NCI-H2171 treated with DMSO at 0.1 percent for 48 hours (cell line): ENCODE measurements at places on chromosomes 2 and 18.
A peak's percentile ranks its signal among the peaks of the same experiment; 100 is the strongest.

GRCh38 chr2:227908266-227909054 lies 37.0 kb downstream of the DAW1 start:
- DNase-seq: no peak

DNA sequence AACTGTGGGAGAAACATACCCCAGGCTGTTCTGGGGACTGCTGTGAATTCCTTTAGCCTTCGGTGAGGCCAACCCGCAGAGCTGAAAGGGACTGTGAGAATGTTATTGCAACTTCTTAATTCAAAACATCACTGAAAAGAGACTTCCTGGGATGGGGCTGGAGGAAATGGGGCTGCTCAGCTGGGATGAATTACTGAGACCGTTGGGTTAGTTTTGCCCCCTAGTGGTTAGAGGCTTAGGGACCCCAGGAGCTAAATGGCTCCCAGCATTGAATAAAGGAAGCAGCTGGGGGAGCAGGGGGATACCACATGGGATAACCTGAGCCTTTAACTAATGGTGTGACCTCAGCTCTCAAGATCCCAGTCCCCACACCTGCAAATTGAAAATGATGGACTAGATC lies 941.1 kb upstream of the FANCL start:
- peak; percentile 37 for DNase-seq

DNA sequence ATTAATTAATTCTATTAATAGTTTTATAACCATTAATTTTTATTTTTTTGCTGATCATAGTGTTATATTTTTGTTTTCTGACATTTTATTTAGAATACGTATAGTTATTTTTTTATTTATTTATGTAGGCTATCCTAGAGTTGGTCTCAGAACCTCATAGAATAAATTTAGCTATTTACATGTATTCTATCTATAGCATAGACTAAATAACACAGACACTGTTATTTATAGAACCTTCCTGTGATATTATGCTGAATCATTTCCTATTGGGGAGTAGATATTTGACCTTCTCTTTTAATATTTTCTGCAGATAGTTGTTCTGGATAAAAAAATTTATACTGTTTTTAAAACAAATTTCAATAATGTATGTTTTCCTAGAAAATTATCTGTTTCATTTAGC lies 20.2 kb downstream of the ARHGEF33 start:
- no peak for DNase-seq

- peak; percentile 70 for DNase-seq
Observed at GRCh38 chr2:60581433-60582282, 28.2 kb upstream of the BCL11A start.

DNA sequence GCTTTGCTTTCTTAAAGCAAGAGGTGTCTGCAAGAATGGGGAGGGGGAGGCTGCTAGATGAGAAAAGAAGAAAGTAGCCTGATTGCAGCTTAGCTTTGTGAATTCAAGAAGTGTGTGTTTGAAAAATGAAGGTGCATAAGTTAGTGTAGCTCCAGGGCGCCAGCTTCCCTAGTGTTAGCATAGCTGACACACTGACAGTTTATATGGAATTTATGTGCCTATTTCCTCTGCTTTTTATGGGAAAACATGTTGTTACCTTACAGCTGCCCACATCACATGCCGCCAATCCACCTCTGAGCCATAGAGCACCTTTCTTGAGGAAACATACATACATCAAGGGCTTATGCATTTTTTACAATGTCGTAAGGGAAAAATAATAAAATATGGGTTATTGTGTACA lies 536.4 kb upstream of the PIK3C3 start:
- DNase-seq: no peak

- DNase-seq: no peak
Observed at GRCh38 chr18:55625901-55626300, 37.9 kb upstream of the TCF4 start.

DNA sequence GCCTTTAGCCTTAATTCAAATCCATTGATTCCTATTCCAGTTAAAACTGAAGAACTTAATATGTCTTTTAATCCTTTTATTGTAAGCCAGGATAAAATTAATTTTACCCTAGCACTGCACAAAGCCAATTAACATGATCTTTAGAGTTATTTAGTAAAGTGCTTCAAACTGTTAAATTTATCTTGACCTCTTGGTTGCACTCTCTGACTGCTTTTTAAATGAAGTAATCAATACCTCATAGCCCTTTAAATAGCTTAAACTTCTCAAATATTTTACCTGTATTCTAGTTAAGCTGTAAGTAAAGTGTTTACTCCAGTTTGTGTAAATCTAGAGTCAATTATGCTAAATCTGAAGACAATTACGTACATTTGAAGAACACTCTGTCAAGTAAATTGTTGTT lies 221.0 kb downstream of the WDR7 start:
- DNase-seq: no peak

DNA sequence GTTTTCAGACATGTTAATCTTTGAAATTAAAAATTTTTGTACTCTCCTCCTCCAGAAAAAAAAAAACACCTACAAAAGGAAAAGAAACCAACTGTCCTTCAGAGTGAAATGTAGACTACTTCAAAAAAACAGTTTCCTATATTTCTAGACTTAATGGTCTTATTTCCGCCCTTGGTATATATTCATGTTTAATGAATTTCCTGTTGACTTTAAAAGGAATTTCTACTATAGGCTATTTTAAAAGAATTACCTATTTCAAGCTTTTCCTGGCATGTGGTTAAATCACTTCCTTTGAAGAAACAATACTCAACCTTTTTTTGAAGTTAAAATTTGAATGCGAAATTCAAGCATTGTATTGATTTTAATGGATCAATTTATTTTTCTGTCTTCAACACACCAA lies 29.2 kb downstream of the GULP1 start:
- no peak for DNase-seq

GRCh38 chr18:13455960-13456481 lies 237.5 kb downstream of the LDLRAD4 start:
- DNase-seq: peak; percentile 34

- DNase-seq: peak; percentile 61
Observed at GRCh38 chr2:75466708-75467311, 93.9 kb downstream of the EVA1A start.

DNA sequence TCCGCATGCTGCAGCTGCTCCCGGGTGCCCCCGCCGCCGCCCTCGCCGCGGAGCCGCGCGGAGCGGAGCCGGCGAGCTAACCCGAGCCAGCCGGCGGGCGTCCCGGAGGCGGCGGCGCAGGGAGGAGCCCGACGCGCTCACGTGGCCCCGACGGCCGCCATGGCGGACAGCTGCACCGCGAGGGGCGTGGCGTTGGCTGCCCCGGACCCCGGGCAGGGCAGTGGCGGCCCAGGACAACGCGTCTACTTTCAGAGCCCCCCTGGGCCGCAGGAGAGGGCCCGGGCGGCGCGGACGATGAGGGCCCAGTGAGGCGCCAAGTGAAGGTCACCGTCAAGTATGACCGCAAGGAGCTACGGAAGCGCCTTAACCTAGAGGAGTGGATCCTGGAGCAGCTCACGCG lies 30.0 kb upstream of the CCNYL1 start:
- no peak for DNase-seq

DNA sequence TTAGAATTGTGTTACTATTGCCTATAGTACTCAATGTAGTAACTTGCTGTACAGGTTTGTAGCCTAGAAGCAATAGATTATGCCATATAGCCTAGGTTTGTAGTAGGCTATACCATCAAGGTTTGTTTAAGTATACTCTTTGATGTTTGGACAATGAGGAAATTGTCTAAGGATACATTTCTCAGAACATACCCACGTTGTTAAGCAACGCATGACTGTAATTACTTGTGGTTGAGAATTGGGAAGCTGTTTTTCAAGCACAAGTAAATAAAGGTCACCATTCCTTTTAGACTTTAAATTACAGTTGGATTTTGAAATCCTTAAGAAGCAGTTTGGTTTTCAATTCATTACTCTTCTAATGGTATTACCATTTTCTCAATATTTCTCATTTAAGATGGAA lies 89.8 kb upstream of the KCNH7 start:
- DNase-seq: no peak

DNA sequence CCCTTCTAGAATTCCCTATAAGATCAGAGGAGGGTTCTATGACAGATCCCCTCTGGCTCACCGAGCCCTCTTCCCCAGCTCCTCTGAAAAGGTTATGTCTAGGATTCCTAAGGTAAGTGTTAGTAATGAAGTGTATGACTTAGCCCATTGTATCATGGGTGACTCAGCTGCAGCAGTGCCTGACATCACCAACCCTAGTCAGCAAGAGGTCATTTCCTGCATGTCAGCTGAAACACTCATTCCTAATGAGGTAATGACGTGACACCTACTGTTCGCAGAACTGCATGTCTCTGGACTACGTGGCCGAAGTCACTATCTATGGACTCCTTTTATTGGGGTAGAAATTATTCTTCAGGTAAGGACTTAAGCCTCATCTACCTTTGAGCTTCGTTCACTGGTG lies 196.1 kb upstream of the MYT1L start:
- DNase-seq: no peak

DNA sequence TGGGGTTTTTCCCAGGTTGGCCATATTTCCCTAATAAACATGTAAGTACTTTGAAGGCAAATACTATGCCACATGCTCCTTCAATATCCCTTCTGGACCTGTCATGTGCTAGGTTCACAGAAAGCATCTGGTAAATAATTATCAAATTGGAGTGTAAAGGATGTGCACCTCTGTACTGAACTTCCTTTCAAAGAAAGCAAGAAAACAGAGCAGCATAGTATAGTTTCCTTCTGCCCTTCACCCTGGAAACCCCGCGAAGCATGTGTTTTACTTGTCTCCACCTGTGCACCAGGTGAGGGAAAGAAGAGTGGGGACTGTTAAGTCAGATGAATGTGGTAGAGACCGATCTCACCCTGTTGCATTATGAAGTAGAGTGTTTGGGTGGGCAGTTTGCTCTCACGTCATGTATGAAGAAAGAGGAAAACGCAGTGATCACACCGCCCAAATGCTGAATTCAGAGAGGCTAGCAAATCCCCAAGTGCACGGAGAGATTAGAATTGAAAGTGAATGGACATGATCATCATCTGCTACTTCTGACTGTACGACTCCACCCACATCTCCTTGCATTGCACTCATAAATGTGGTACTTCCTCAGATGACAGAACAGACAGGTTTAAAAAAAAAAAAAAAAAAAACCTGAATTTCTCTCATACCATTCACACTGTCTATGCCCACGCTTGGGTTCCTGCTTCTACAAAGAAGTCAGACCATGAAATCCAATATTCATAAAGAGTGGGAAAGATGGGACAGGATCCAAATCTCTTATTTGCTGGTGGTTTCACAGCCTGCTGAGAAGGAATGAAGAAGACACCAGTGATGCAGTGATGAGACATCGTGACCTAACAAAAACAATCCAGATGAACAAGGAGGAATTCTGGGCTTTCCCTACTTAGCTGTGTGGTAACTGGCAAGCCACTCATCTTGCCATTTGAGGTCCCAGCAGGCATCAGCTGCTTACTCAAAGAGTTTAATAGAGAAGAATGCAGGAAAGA lies 448.6 kb downstream of the BCL11A start:
- DNase-seq: no peak

DNA sequence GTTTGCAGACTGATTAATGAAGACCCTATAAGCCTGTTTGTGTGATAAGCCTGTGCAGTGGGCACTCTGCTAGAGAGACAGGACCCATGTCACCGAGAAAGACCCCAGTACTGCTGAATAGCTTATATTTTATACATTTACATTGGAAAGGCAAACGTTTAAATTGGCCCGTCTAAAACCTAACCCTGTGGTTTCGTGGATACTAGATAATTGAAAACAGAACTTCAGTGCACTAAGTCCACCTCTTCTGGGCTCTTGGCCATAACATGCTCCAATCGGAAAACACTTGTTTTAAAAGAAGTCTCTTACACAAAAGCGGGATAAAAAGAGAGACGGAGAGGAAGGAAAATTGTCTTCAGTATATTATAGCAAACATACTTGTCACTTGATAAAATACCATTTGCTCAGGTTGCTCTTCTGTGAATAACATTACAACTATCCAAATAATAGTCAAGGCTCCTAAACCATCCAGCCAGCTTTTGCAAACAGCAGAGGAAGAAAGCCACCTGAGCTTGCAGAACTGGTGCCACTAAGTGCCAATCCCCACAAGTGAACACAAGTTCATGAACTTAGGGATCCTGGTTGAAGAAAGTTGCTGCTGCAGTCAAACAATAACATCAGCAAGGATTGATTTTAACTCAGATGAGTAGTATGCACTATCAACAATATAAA lies 218.4 kb upstream of the FN1 start:
- no peak for DNase-seq

GRCh38 chr18:7748251-7749007 lies 181.3 kb downstream of the PTPRM start:
- no peak for DNase-seq

DNA sequence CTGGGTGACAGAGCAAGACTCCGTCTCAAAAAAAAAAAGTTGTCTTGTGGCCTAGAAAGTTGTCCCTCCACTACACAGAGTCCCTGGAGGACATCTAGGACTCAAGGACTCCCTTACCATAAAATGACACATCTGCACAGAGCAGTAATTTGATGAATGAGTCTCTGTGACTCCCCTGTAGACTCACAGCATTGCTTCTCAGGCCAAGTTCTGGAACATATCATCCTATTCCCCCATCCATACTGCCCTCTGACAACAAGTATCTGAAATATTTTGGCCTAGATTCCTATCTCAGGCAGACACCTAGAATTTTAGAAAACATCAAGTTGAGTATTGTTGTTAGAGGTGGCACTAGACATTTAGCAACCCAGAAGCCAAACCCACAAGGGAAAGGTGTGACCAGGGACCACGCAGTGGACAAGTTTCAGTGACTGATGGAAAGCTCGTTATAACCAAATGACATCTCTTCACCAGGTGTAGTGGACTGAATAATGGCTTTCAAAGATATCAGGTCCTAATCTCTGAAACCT lies 97.9 kb upstream of the ATP8B1 start:
- no peak for DNase-seq

- no peak for DNase-seq
Observed at GRCh38 chr2:50004667-50005066, 850.4 kb upstream of the FSHR start.

DNA sequence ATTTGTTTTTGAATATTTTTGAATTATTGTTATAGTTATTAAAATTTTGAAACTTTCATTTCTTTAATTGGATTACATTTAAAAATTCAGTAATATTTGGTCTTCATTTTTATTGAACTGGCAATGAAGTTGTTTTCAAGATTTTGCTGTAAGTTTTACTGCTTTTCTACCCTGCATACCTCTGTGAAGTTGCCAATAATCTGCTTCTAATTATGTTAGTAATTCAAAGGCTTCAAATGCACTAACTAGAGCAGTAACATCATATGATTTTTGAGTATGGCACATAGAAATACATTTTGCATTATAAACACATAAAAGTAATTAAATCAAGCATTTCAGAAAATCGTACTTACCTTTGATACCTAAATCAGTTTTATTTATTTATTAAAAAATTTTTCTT lies 40.3 kb upstream of the FAM171B start:
- DNase-seq: no peak

DNA sequence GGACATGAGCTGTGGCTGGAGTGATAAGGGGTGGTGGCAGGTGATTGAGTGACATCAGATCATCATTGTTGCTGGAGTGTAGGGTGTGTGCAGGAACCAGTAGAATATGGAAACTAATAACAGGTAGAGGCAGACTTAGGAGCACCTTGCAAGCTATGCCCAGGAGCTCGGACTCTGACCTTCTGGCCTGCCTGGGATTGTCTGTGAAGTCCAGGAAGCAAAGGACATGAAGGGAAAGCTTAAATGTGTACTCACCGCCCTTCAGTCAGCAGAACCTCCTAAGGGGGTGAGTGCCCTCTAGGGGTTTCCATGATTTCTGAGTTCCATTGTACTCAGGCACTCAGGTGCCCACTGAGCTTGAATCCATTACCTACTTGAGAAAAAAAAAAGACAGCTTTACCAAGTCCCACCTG lies 104.2 kb downstream of the CRIM1 start:
- DNase-seq: peak; percentile 6

- no peak for DNase-seq
Observed at GRCh38 chr2:232971744-232972143, 41.3 kb downstream of the NGEF start.

GRCh38 chr18:2919600-2919999 lies 72.8 kb downstream of the EMILIN2 start:
- no peak for DNase-seq
